Activated CD8-positive, alpha-beta T cell treated with anti-CD3 and anti-CD28 coated beads, Interleukin-2, amount 10 ng/mL, durations not matched to agents 7 days and 5 days (primary cell): ENCODE measurements at places on chromosomes 16 and 17. TPM values are rescaled to one million over a fixed set of nuclear protein-coding genes. Genes with fewer than 3 reads are reported as not detected.

The NTN1 gene
- total RNA-seq, result not detected

The KRTAP9-2 gene
- not detected for total RNA-seq

The KRT28 gene
- not detected for total RNA-seq

The OR3A3 gene
- total RNA-seq, result not detected

The ITGAX gene
- 22.7 TPM for total RNA-seq

The MT3 gene
- total RNA-seq, result 6.2 TPM

The IRX6 gene
- total RNA-seq, result not detected

The SDR42E2 gene
- not detected for total RNA-seq

The TMEM186 gene
- 11.0 TPM for total RNA-seq

The MEOX1 gene
- total RNA-seq, result 6.9 TPM

The LYZL6 gene
- total RNA-seq, result not detected

The SLC9A5 gene
- 4.1 TPM for total RNA-seq

The PPP1R1B gene
- total RNA-seq, result not detected

The PPM1E gene
- total RNA-seq, result not detected

The PAGR1 gene
- total RNA-seq, result 39.1 TPM

The CDRT4 gene
- 6.1 TPM for total RNA-seq

The C17orf107 gene
- 0.97 TPM for total RNA-seq
